ENCODE measurements at places on chromosomes 3 and 15. TPM values are rescaled to one million over a fixed set of nuclear protein-coding genes. Genes with fewer than 3 reads are reported as not detected.

The RBPMS2 gene
- 0.10 TPM for total RNA-seq

The GTF2E1 gene
- total RNA-seq = 33.2 TPM

The NEK11 gene
- 1.6 TPM for total RNA-seq

The TRAK1 gene
- 23.7 TPM for total RNA-seq

The TM4SF1 gene
- not detected for total RNA-seq

The PPP1R14D gene
- total RNA-seq = not detected

The MESP1 gene
- total RNA-seq = 1.1 TPM

The CATSPER2 gene
- total RNA-seq = 1.5 TPM

- no peak overlapping the region for H3K27ac ChIP-seq
- no peaks in the 10 kb centered on the region for H3K27me3 ChIP-seq
- H3K4me1 ChIP-seq = no peaks in the 10 kb centered on the region
Measured at GRCh38 chr3:147854542-147854941, 445.4 kb downstream of the ZIC1 start.

DNA sequence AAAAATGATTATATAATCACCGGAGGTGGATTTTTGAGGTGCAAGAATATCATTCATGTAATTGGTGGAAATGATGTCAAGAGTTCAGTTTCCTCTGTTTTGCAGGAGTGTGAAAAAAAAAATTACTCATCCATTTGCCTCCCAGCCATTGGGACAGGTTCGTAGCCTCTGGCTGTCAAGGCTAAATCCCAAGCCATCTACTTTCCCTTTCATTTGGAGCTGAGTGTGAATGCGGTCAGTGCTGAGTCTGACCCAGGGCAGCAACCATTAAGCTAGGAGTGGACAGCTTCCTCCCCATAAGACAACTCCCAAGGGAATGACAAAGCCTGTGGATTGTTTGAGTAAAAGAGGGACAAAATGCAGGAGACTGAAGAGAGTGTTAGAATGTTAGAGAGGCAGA is 33.6 kb downstream of the PARP14 start:
- no peak overlapping the region for H3K4me3 ChIP-seq
- H3K27me3 ChIP-seq = no peaks in the 10 kb centered on the region
- no peak for DNase-seq

- no peak for DNase-seq
- H3K27ac ChIP-seq = no peak overlapping the region
- no peaks in the 10 kb centered on the region for H3K27me3 ChIP-seq
Measured at GRCh38 chr3:148367756-148368155, 329.9 kb upstream of the AGTR1 start.

GRCh38 chr3:33932010-33932764 is 133.8 kb downstream of the PDCD6IP start:
- no peaks in the 10 kb centered on the region for H3K36me3 ChIP-seq
- H3K4me3 ChIP-seq = no peak overlapping the region
- H3K27ac ChIP-seq = no peak overlapping the region
- no peak for DNase-seq

DNA sequence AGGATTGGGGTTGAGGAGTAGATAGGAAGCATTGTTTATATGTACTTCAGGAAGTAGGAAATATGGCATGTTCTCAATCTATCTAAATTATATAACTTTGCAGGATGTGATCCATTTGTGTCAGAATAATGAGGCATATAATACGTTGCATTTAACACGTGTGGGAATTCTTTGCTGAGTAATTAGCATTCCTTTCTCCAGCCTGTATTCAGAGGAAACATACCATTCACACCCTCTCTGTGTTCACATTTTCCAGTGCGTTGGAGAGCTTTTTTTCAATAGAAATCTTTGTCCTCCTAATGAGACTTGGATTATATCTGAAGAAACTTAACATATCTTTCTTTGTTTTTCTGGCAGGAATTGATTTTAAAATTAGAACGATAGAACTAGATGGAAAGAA is 33.0 kb upstream of the APH1B start:
- H3K4me3 ChIP-seq = no peak overlapping the region
- peaks cover 63% of the 10 kb centered on the region for H3K36me3 ChIP-seq
- H3K27ac ChIP-seq = peak overlapping the region; percentile 58
- no peak for DNase-seq
- no peaks in the 10 kb centered on the region for H3K27me3 ChIP-seq
- peaks cover 43% of the 10 kb centered on the region for H3K4me1 ChIP-seq

- no peak for DNase-seq
- H3K27ac ChIP-seq = no peak overlapping the region
- no peak overlapping the region for H3K4me3 ChIP-seq
- peaks cover 8% of the 10 kb centered on the region for H3K27me3 ChIP-seq
- H3K4me1 ChIP-seq = peaks cover 14% of the 10 kb centered on the region
Measured at GRCh38 chr3:192336286-192336685, 391.1 kb downstream of the FGF12 start.

- H3K36me3 ChIP-seq = no peaks in the 10 kb centered on the region
- no peaks in the 10 kb centered on the region for H3K4me1 ChIP-seq
- peaks cover 2% of the 10 kb centered on the region for H3K27me3 ChIP-seq
Measured at GRCh38 chr3:28743831-28744230, 395.2 kb upstream of the AZI2 start.

- H3K4me1 ChIP-seq = no peaks in the 10 kb centered on the region
- H3K4me3 ChIP-seq = no peak overlapping the region
- H3K36me3 ChIP-seq = no peaks in the 10 kb centered on the region
- no peaks in the 10 kb centered on the region for H3K27me3 ChIP-seq
- H3K27ac ChIP-seq = no peak overlapping the region
Measured at GRCh38 chr3:189849262-189849661, 218.1 kb downstream of the TP63 start.

DNA sequence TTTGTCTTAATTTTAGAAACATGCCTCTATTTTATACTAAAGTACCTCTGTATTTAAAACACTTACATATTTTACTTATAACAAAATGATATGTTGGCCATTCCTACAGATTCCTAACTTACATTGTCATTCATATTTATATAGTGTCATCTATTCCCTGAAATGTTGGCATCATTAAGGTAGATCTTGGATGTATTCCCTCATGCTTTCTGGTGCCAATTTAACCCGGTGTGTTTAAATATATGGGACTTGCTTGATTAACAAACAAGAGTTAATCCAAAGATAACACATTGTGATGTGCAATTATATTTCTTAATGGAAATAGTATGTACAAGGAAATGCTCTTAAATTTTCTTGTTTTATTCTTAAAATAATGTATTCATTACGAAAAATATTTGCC is 352.3 kb downstream of the NAALADL2 start:
- no peak overlapping the region for H3K4me3 ChIP-seq
- no peak for DNase-seq
- H3K36me3 ChIP-seq = no peaks in the 10 kb centered on the region
- no peaks in the 10 kb centered on the region for H3K4me1 ChIP-seq

GRCh38 chr3:141052201-141053069 is 1.3 kb downstream of the SPSB4 start:
- H3K4me1 ChIP-seq = peaks cover 16% of the 10 kb centered on the region
- H3K36me3 ChIP-seq = no peaks in the 10 kb centered on the region
- DNase-seq = no peak
- H3K27me3 ChIP-seq = peaks cover 59% of the 10 kb centered on the region

- no peaks in the 10 kb centered on the region for H3K27me3 ChIP-seq
- peaks cover 16% of the 10 kb centered on the region for H3K36me3 ChIP-seq
- no peak for DNase-seq
- H3K4me1 ChIP-seq = peaks cover 68% of the 10 kb centered on the region
Measured at GRCh38 chr3:12965999-12966846, 107.0 kb downstream of the IQSEC1 start.

- peak; percentile 41 for DNase-seq
- H3K4me3 ChIP-seq = no peak overlapping the region
- H3K27me3 ChIP-seq = peaks cover 21% of the 10 kb centered on the region
- peaks cover 19% of the 10 kb centered on the region for H3K4me1 ChIP-seq
Measured at GRCh38 chr3:110814170-110815007, 257.2 kb upstream of the NECTIN3 start.

- no peak overlapping the region for H3K27ac ChIP-seq
- no peaks in the 10 kb centered on the region for H3K36me3 ChIP-seq
- H3K4me3 ChIP-seq = no peak overlapping the region
- DNase-seq = no peak
- H3K4me1 ChIP-seq = peaks cover 21% of the 10 kb centered on the region
Measured at GRCh38 chr3:188950832-188951489, 220.8 kb upstream of the TPRG1 start.

- H3K27ac ChIP-seq = no peak overlapping the region
- peaks cover 59% of the 10 kb centered on the region for H3K36me3 ChIP-seq
- H3K27me3 ChIP-seq = no peaks in the 10 kb centered on the region
- H3K4me1 ChIP-seq = peaks cover 46% of the 10 kb centered on the region
- no peak overlapping the region for H3K4me3 ChIP-seq
Measured at GRCh38 chr3:122688996-122689395, 8.4 kb downstream of the PARP14 start.

- DNase-seq = no peak
- no peaks in the 10 kb centered on the region for H3K36me3 ChIP-seq
- H3K4me3 ChIP-seq = no peak overlapping the region
- no peaks in the 10 kb centered on the region for H3K27me3 ChIP-seq
- no peaks in the 10 kb centered on the region for H3K4me1 ChIP-seq
Measured at GRCh38 chr3:139441656-139442055, 34.7 kb downstream of the RBP2 start.

GRCh38 chr3:95029644-95030043 is 966.8 kb downstream of the NSUN3 start:
- no peak for DNase-seq
- no peaks in the 10 kb centered on the region for H3K36me3 ChIP-seq
- no peak overlapping the region for H3K27ac ChIP-seq
- H3K27me3 ChIP-seq = no peaks in the 10 kb centered on the region

GRCh38 chr3:3631114-3631513 is 168.1 kb upstream of the LRRN1 start:
- H3K4me1 ChIP-seq = no peaks in the 10 kb centered on the region
- H3K36me3 ChIP-seq = no peaks in the 10 kb centered on the region
- H3K27ac ChIP-seq = no peak overlapping the region

- H3K27ac ChIP-seq = no peak overlapping the region
- no peak for DNase-seq
- H3K4me1 ChIP-seq = no peaks in the 10 kb centered on the region
- H3K4me3 ChIP-seq = no peak overlapping the region
Measured at GRCh38 chr3:86481031-86481430, 509.9 kb downstream of the VGLL3 start.

DNA sequence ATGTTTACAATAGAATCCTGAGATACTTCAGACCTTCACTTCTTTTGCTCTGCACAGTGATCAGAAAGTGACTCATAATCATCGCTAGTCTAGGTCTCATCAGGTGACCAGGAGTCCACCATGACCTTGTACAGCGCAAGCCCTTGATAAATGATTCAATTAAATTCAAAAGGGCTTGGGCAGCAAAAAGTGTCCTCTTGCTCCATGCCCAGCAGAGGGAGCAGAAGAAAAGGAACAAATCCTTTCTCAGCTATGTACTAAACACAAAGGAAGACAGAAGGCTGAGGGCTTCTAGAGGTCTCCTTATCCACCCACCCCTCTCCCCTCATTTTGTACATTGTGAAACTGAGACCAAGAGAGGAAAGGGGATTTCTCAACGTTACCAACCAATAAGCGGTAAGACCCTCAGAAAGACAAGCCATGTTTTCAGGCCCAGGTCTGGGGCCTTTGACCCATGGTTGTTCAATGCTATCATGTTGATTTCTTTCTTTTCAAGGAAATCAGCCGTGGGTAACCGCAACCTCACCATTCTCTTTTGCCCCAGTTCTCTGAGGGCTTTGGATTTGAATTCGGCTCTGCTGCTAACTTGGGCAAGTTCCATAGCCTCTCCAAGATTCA is 74.8 kb downstream of the AQP9 start:
- no peak overlapping the region for H3K4me3 ChIP-seq
- peaks cover 9% of the 10 kb centered on the region for H3K27me3 ChIP-seq
- peak; percentile 10 for DNase-seq
- no peak overlapping the region for H3K27ac ChIP-seq
- H3K36me3 ChIP-seq = no peaks in the 10 kb centered on the region
- no peaks in the 10 kb centered on the region for H3K4me1 ChIP-seq

DNA sequence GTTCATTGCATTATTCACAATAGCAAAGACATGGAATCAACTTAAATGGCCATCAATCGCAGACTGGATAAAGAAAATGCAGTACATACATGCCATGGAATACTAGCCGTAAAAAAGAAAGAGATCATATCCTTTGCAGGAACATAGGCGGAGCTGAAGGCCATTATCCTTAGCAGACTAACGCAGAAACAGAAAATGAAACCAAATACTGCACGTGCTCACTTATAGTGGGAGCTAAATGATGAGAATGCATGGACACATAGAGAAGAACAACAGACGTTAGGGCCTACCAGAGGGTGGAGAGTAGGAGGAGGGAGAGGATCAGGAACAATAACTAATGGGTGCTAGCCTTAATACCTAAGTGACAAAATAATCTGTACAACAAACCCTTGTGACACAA is 57.9 kb downstream of the RASA2 start:
- H3K4me3 ChIP-seq = peak overlapping the region; percentile 8
- H3K27ac ChIP-seq = peak overlapping the region; percentile 43
- DNase-seq = peak; percentile 35
- H3K4me1 ChIP-seq = peaks cover 55% of the 10 kb centered on the region
- H3K36me3 ChIP-seq = peaks cover 89% of the 10 kb centered on the region

DNA sequence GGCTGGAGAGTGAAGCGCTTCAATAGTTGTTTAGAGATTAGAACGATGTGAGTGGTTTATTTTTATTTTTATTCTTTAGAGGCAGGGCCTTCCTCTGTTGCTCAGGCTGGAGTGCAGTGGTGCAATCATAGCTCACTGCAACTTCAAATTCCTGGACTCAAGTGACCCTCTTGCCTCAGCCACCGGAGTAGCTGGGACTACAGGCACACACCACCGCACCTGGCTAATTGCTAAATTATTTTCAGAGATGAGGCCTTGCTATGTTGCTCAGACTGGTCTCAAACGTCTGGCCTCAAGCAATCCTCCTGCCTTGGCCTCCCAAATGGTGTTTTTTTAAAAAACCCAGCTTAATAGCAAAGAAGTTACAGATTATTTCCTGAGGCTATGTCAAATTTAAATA is 29.0 kb downstream of the PPARG start:
- H3K36me3 ChIP-seq = no peaks in the 10 kb centered on the region
- H3K4me1 ChIP-seq = no peaks in the 10 kb centered on the region
- no peak overlapping the region for H3K4me3 ChIP-seq
- no peak for DNase-seq
- peaks cover 7% of the 10 kb centered on the region for H3K27me3 ChIP-seq

DNA sequence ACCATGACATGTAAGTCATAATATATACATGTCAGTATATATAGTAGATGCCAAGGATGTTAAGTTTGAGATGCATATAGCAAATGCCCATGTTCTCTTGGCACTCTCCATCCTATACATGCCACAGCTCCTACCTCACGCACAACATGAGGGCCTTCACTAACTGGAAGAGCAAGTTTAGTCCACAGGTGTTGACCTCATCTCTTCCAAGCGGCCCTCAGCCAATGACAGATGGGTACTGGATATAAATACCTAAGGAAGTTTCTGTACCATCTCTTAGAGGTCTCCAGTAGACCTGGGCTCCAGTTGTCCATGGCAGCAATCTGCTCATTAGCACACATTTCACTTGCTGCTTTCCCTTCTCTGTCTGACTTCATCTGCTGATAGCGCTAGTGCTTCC is 43.3 kb upstream of the CMC1 start:
- DNase-seq = no peak
- H3K27me3 ChIP-seq = no peaks in the 10 kb centered on the region
- H3K4me3 ChIP-seq = no peak overlapping the region
- H3K4me1 ChIP-seq = no peaks in the 10 kb centered on the region
- H3K27ac ChIP-seq = no peak overlapping the region
- no peaks in the 10 kb centered on the region for H3K36me3 ChIP-seq

GRCh38 chr3:55286693-55287092 is 200.4 kb downstream of the WNT5A start:
- DNase-seq = no peak
- H3K4me3 ChIP-seq = no peak overlapping the region
- H3K27ac ChIP-seq = no peak overlapping the region
- no peaks in the 10 kb centered on the region for H3K36me3 ChIP-seq
- no peaks in the 10 kb centered on the region for H3K4me1 ChIP-seq

All from activated CD4-positive, alpha-beta T cell treated with anti-CD3 and anti-CD28 coated beads, Interleukin-2, amount 10 ng/mL, durations not matched to agents 7 days and 5 days (primary cell).